ENCODE measurements at places on chromosomes 13 and 19. TPM values are rescaled to one million over a fixed set of nuclear protein-coding genes. Genes with fewer than 3 reads are reported as not detected.
A peak's percentile ranks its signal among the peaks of the same experiment; 100 is the strongest.

The CBY2 gene
- total RNA-seq: not detected

The SIGLECL1 gene
- not detected for total RNA-seq

The ZNF829 gene
- total RNA-seq: 5.9 TPM

The PALM gene
- 13.9 TPM for total RNA-seq

The MTUS2 gene
- 0.67 TPM for total RNA-seq

The CACNA1A gene
- total RNA-seq: 16.5 TPM

The NLRP11 gene
- not detected for total RNA-seq

GRCh38 chr13:20258208-20258962, 26.3 kb upstream of the GJB6 start:
- H3K36me3 ChIP-seq: no peaks in the 10 kb centered on the region
- H3K4me1 ChIP-seq: no peaks in the 10 kb centered on the region
- no peak overlapping the region for H3K4me3 ChIP-seq
- H3K27ac ChIP-seq: no peak overlapping the region

DNA sequence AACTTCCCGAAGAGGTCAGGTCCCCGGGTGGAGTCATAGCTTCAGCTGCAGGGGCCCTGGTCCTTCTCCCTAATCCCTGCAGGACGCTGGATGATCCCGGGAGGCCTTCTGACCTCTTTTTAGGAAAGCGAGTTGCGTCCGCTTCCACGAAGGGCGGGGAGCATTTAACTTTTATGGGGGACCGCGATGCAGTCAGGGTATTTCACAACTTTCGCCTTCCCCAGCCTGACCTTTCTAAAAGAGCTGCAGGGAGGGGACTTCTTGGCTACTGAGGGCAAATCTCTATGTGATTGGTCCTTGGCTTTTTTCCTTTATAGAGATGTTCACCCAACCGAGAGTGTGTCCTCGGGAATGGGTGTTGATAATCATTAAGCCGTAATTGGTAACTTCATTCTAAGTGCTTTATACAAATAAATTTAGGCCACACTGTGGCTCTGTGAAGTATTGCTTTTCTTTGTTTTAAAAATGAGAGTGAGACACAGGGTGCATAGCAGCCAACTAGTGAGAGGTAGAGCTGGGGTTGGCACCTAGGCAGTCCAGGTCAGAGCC, 778 bp downstream of the ZNF230 start:
- peak overlapping the region; percentile 92 for H3K4me3 ChIP-seq
- peaks cover 6% of the 10 kb centered on the region for H3K36me3 ChIP-seq
- peaks cover 7% of the 10 kb centered on the region for H3K4me1 ChIP-seq
- no peak overlapping the region for H3K27ac ChIP-seq

- no peak overlapping the region for H3K27ac ChIP-seq
- H3K27me3 ChIP-seq: no peaks in the 10 kb centered on the region
- DNase-seq: no peak
- no peak overlapping the region for H3K4me3 ChIP-seq
- H3K4me1 ChIP-seq: peaks cover 18% of the 10 kb centered on the region
Measured at GRCh38 chr13:52926971-52927370, 78.5 kb upstream of the PCDH8 start.

DNA sequence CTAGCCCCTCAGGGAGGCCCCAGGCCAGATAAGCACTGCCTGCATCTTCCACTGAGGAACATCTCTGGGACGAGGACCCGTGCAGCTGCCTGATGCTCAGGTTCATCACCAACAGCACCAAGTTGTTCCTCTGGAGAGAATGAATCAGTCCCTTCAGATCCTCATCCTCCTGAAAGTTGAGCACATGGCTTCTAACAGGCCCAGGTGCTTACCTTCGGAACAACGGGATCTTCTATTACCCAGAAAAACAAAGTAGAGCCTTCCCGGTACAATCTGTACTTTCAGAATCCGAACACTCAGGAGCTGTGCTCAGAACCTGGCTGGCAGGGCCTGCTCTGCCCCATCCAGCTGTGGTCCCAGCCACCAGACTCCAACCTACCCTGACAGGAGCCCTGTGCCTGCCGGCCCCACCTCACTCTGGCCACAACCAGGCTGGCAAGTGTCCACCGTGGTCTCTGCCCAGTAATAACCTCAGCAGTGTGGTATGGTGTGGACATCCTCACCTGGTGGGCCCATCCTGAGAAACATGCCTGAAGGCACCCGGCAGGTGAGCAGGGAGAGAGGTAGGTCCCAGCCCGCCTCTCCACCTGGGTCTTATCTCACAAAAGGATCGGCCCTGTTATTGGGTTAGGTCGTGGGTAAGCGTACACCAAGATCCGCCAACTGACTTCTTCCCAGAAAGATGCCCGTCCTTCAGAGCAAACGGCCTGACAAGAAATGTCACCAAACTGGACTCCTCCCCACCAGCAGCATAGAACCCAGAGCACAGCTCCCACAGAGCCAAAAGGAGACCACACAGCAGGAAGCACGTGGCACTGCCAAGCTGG, 34.1 kb downstream of the ELL start:
- H3K4me1 ChIP-seq: no peaks in the 10 kb centered on the region
- no peak overlapping the region for H3K4me3 ChIP-seq
- no peak for DNase-seq
- H3K36me3 ChIP-seq: no peaks in the 10 kb centered on the region
- no peaks in the 10 kb centered on the region for H3K27me3 ChIP-seq

GRCh38 chr19:20278342-20278741, 111.3 kb downstream of the ZNF486 start:
- no peaks in the 10 kb centered on the region for H3K4me1 ChIP-seq
- no peak overlapping the region for H3K4me3 ChIP-seq
- peak; percentile 60 for DNase-seq
- no peaks in the 10 kb centered on the region for H3K27me3 ChIP-seq

DNA sequence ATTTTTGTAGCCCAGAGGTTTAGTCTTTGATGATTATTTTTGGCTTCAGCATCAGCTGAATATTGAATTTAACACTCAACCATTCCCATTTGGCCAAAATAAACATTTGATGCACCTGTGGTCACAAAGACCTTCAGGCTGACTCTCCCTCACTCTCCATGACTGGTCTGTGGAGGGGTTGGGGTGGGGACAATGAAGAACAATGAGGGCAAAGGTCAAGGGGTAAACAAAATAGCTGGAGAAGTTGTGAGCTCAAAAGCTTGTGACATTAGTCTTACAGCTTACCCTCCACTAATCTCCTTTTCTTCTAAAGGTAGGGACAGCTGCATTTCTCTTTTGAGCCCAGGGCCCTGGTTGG, 86.9 kb downstream of the SLC15A1 start:
- H3K4me1 ChIP-seq: peaks cover 17% of the 10 kb centered on the region
- peak overlapping the region; percentile 7 for H3K27ac ChIP-seq
- H3K36me3 ChIP-seq: no peaks in the 10 kb centered on the region
- DNase-seq: peak; percentile 44

GRCh38 chr13:100680131-100680530, 5.5 kb upstream of the TMTC4 start:
- DNase-seq: no peak
- H3K27me3 ChIP-seq: peaks cover 23% of the 10 kb centered on the region
- no peak overlapping the region for H3K4me3 ChIP-seq
- H3K27ac ChIP-seq: no peak overlapping the region

GRCh38 chr13:101098873-101099272, 317.4 kb downstream of the NALCN start:
- H3K36me3 ChIP-seq: no peaks in the 10 kb centered on the region
- H3K4me3 ChIP-seq: no peak overlapping the region
- DNase-seq: no peak
- H3K27me3 ChIP-seq: no peaks in the 10 kb centered on the region
- no peaks in the 10 kb centered on the region for H3K4me1 ChIP-seq
- H3K27ac ChIP-seq: no peak overlapping the region

DNA sequence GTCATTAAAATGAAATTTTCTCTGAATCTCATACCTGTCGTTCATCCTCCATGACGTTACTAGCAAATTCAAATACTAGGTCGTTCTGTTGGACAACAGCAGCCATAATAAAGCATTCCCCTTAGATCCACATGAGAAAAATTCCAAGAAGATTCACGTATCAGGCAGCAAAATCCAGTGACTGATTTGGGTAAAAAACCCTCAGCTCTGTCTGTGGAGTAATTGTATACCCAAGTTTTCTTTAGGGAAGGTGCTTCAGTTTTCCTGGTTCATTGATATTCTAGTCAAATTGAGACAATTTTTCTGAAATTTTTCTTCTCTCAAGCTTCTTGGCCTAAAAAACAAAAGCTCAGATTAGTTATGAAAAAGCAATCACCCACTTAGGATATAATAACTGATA, 37.2 kb downstream of the ELF1 start:
- H3K4me1 ChIP-seq: no peaks in the 10 kb centered on the region
- H3K4me3 ChIP-seq: no peak overlapping the region
- no peaks in the 10 kb centered on the region for H3K36me3 ChIP-seq
- no peak overlapping the region for H3K27ac ChIP-seq

DNA sequence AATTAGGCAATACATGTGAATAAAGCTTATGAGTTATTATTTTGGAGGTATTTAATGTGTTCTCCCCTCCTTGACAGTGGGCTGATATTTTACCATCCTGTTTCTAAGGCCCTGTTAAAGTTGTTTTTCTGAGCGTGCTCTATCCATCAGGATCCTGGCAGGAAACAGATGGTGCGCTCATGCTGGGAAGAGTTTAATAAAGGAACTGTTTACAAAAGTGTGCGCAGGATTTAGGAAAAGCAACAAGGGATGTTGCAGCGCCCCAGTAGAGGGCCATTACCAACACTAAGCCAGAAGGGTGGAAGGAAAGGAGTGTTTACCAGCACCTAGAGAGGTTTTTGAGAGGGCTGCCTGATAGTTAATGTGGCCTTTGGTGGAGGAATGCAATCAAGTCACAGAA, 374.5 kb downstream of the KCNRG start:
- peaks cover 48% of the 10 kb centered on the region for H3K4me1 ChIP-seq
- no peak overlapping the region for H3K4me3 ChIP-seq
- DNase-seq: no peak
- no peaks in the 10 kb centered on the region for H3K27me3 ChIP-seq
- H3K36me3 ChIP-seq: no peaks in the 10 kb centered on the region

DNA sequence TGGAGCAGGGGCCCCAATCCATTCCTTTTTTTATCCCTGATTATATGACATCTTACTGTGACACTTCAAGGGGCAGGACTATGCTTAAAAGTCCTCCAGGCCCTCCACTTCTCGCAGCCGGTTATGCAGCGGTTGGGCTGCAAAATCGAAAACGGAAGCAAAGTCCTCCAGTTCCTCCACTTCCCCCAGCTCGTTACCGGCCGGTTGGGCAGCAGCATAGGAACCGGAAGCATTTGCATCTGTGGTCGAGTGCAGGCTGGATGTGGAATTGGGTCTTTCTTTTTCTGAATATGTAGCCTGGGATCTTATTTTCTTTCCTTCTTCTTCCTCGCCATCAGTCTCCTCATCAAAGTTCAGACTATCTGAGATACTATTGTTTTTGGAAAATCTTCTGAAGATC, 46.1 kb downstream of the OXGR1 start:
- H3K27me3 ChIP-seq: no peaks in the 10 kb centered on the region
- no peak overlapping the region for H3K27ac ChIP-seq
- no peak overlapping the region for H3K4me3 ChIP-seq

GRCh38 chr13:73993661-73994060, 140.5 kb downstream of the KLF12 start:
- peak overlapping the region; percentile 45 for H3K27ac ChIP-seq
- peak; percentile 8 for DNase-seq
- no peaks in the 10 kb centered on the region for H3K27me3 ChIP-seq
- no peaks in the 10 kb centered on the region for H3K36me3 ChIP-seq

- H3K4me1 ChIP-seq: peaks cover 8% of the 10 kb centered on the region
- H3K36me3 ChIP-seq: no peaks in the 10 kb centered on the region
- H3K27ac ChIP-seq: peak overlapping the region; percentile 75
- peak; percentile 45 for DNase-seq
- peak overlapping the region; percentile 98 for H3K4me3 ChIP-seq
- H3K27me3 ChIP-seq: no peaks in the 10 kb centered on the region
Measured at GRCh38 chr19:55284405-55285058, 735 bp downstream of the BRSK1 start.

DNA sequence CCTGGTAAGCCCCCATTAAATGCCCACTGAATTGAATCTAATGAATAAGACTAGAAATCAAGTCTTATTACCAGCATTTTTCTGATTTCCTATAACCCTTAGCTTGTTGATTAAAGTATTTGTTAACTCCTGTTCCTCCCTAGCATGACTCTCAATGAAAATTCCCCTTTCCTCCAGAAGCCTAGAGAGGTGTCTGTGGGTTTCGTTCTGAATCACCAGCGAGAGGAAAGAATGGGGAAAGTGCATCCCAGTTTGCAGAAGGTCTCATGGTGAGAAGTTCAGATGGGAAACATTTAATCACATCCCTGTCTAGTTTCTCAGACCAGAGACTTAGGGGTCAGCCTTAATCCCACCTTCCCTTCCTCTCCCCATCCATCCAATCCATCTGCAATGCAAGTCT, 26.9 kb downstream of the POU2F2 start:
- peaks cover 17% of the 10 kb centered on the region for H3K27me3 ChIP-seq
- H3K4me3 ChIP-seq: no peak overlapping the region
- no peak overlapping the region for H3K27ac ChIP-seq
- DNase-seq: no peak
- no peaks in the 10 kb centered on the region for H3K36me3 ChIP-seq
- H3K4me1 ChIP-seq: no peaks in the 10 kb centered on the region

GRCh38 chr19:3129112-3129511, 6.7 kb upstream of the GNA15 start:
- H3K4me1 ChIP-seq: no peaks in the 10 kb centered on the region
- no peak overlapping the region for H3K4me3 ChIP-seq
- H3K27ac ChIP-seq: no peak overlapping the region
- H3K27me3 ChIP-seq: no peaks in the 10 kb centered on the region

DNA sequence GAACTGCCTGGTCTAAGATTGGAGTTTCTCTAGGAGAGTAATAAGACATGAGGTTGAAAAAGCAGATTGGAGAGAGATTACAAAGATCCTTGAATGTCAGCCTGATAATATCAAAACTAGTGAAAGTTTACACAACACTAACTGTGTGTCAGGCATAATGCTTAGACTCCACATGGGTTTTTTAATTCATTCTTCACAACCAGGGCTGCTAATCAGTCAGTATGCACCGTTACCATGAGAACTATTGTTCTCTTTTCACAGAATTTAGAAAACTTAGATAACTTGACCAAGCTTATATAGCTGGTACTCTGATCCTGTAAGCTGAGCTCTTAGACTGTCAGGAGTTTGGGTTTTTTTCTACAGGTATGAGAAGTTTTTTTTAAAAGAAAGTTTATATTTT, 46.6 kb upstream of the TSC22D1 start:
- H3K27me3 ChIP-seq: no peaks in the 10 kb centered on the region
- no peak overlapping the region for H3K4me3 ChIP-seq
- H3K36me3 ChIP-seq: no peaks in the 10 kb centered on the region
- H3K27ac ChIP-seq: no peak overlapping the region
